ENCODE measurements at places on chromosomes 6 and 20.

DNA sequence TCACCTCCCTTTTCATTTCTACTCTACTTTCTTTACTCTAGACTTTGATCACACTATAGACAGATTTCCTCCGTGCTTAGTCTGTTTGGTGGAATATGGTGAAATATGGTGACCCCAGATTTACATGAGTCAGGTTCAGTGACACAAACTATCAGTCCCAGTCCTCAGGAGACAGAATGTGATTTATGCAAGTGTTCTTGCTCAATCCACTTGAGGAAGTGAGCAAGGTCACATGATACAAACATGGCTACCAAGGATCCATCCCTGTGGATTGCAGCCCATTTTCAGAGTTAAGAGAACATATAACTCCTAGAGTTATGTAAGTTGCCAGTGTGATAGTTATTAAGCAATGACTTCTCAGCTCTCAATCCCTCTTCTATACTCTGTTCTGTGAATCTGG is 23.7 kb upstream of the TSHZ2 start:
- no peak for DNase-seq

- no peak for DNase-seq
Observed at GRCh38 chr6:317448-318144, 25.3 kb downstream of the DUSP22 start.

DNA sequence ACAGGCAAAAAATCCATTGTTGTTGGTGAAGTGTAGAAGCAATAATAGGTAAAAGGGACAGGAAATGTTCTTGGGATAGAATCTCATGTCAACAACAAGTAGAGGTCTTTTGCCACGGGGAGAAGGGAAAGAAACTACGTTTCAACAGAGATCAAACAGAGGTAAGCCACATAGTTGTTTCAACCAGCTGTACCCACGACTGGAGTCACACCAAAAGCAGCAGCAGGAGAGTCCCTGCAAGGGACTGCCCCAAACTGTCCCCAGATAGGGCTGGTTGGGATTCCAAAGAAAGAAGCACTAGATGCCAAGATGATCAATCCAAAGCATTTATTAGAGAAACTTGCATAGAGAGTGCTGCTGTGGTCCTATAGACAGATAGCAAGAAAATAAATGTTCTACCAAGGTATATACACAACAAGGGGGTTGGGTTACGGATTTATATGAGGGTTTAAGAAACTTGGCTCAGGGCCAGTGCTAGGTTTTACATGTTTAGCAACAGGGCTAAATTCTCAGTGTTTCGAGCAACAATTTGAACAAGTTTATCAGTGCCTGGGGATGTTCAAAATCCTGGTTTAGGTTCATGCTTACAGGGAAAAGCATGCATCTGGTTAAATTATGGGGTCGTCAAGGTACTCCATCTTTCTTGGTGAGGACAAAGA is 466.5 kb downstream of the MMUT start:
- no peak for DNase-seq

- no peak for DNase-seq
Observed at GRCh38 chr6:87827346-87827745, 125.3 kb upstream of the AKIRIN2 start.

DNA sequence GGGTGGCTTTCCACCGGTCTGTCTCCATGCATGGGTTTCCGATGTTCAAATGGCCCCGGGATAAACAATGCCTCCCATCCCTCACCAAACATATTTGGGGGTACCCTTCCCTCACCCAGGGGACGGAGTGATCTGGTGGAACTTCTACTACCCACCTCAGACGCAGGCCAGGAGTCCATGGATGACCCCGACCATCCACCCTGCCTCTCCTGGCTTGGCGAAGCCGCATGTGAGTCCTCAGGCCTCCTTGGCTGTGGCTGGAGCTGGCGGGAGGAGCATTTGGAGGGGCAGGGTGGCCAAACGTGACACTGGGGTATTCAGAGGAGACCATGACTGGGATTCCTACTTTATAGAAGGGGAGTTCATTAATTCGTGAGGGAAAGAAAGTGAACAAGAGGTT is 45.9 kb upstream of the FRMD1 start:
- DNase-seq: no peak

DNA sequence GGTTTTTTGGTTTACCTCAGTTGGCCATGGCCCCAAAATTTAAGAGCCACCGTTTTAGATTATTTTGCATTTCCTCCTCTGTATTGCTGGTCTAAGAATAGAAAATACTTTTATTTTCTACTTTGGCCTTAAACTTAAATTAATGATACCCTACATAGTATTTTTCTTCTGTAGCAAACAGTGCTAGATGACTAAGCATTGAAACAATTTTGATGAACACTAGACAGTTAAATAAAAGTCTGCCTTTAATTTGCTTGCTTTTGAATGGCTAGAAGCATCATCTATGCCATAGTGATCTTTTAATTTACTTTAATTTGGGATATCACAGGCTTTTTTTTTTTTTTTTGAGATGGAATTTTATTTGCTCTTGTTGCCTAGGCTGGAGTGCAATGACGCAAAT is 106.4 kb downstream of the CD109 start:
- DNase-seq: no peak

- DNase-seq: no peak
Observed at GRCh38 chr6:131510094-131510493, 62.9 kb upstream of the ARG1 start.

- no peak for DNase-seq
Observed at GRCh38 chr6:144347448-144347759, 62.3 kb downstream of the UTRN start.

- DNase-seq: peak; percentile 36
Observed at GRCh38 chr6:77368660-77369313, 94.5 kb downstream of the HTR1B start.

- DNase-seq: no peak
Observed at GRCh38 chr6:45450831-45451230, 73.1 kb upstream of the SUPT3H start.

GRCh38 chr6:32837651-32838113 is 857 bp downstream of the TAP2 start:
- no peak for DNase-seq

- no peak for DNase-seq
Observed at GRCh38 chr20:57244627-57245214, 21.7 kb downstream of the BMP7 start.

GRCh38 chr6:142463988-142464387 is 162.2 kb downstream of the ADGRG6 start:
- DNase-seq: no peak

DNA sequence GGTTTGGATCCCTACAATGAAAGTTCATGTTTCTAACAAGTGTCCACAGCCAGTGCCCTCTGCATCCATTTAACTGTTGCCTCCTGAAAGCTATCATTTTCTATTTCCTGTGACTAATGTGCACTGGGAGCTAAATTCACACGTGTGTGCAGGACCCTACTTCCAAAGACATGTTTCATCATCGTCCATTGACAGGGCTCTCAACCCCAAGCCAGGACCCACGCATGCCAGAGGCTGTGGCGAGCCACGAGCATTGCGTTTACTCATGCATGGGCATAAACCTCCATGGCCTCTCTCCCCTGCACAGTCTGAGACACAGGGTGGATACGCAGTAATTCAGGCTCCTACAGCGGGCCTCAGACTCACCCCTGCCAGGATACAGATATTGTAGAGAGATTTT is 153.2 kb downstream of the MAFB start:
- no peak for DNase-seq

GRCh38 chr6:35984701-35985100 is 39.7 kb downstream of the SLC26A8 start:
- no peak for DNase-seq

DNA sequence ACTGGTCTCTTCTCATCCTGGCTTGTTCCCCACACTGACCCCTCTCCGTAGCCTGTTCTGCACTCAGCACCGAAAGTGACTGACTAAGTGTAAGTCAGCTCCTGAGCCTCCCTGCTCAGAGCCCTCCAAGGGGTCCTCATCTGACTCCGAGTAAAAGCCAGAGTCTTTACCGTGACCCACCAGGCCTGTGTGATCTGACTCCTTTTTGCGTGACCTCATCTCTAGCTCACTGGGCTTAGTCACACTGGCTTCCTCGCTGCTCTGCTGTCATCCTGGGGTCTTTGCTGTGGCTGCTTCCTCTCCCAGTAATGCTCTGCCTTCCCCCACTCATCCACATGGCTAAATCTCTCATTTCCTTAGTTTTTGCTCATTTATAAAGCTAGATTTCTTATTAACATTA is 116.6 kb downstream of the PLCB4 start:
- no peak for DNase-seq

- DNase-seq: no peak
Observed at GRCh38 chr6:128276311-128276710, 244.1 kb downstream of the PTPRK start.

GRCh38 chr20:60058879-60059278 is 100.7 kb downstream of the CDH26 start:
- no peak for DNase-seq

GRCh38 chr6:158665332-158665731 is 15.5 kb downstream of the SYTL3 start:
- DNase-seq: no peak

- DNase-seq: no peak
Observed at GRCh38 chr6:19169366-19169765, 667.8 kb upstream of the ID4 start.

GRCh38 chr6:5303682-5304081 is 42.4 kb downstream of the FARS2 start:
- DNase-seq: no peak

DNA sequence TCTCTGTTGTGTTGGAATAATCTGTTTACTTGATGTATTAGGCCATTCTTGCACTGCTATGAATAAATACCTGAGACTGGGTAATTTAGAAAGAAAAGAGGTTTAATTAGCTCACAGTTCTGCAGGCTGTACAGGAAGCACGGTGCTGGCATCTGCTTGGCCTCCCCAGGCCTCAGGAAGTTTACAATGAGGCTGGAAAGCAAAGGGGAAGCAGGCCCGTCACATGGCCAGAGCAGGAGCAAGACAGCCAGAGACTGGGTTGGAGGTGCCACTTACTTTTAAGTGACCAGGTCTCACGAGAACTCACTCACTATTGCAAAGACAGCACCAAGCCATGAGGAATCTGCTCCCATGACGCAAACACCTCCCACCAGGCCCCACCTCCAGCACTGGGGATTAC is 50.6 kb upstream of the FUCA2 start:
- DNase-seq: no peak

Data from erythroblast (primary cell).